MCF 10A (cell line): ENCODE measurements at places on chromosomes 5 and 9. TPM values are rescaled to one million over a fixed set of nuclear protein-coding genes. Genes with fewer than 3 reads are reported as not detected.

GRCh38 chr9:88751781-88752180 is 216.8 kb downstream of the NXNL2 start:
- DNase-seq: no peak

- DNase-seq: peak; percentile 14
Measured at GRCh38 chr9:2787065-2787464, 56.8 kb downstream of the PUM3 start.

WDR38 gene
- not detected in 2 replicates for total RNA-seq

C1QTNF3 gene
- total RNA-seq: 0.49 and 0.64 TPM in 2 replicates

GRCh38 chr5:143159031-143159430 is 244.5 kb downstream of the NR3C1 start:
- no peak for DNase-seq

APBB3 gene
- 22.7 and 28.1 TPM in 2 replicates for total RNA-seq

DAB2 gene
- total RNA-seq: 0.68 and 2.1 TPM in 2 replicates

DNA sequence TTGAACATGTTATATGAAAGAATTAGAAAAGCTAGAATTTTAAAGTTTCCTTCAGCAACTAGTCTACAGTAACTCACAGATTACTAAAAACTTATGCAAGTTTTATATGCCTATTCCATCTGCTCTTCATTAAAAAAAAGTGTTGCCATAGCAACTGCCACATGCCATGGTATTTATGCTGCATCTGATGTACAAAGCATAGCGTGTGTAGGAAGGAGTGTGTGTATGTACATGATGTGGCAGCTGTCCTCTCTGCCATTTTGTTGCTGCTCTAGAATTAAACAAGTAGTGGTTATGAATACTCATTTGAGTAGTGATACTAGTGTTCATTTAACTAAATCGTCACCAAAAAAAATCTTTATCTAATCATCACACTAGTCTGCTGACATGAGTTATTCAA is 593.5 kb downstream of the CETN3 start:
- no peak for DNase-seq

PPIC gene
- total RNA-seq: 45.3 and 65.0 TPM in 2 replicates

DNA sequence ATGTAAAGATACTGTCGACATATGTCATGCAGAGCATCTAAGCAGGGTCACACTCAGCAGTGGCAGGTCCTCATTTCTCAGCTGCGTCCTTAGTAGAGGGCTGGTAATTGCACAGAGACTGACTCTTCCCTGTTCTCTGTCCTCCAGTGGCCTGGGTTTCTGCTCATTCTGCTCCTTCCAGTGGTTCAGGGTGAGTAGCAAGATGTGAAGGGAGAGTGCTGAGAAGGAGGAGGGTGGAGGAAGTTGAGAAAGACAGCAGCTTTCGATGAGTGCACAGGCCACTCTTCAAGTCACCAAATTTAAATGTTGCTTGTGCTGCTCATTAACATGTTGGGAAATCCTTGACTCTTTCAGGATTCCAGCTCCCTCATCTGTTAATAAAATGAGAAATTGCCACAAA is 203.9 kb downstream of the FBXL7 start:
- DNase-seq: no peak

LPAR1 gene
- 0.21 and 0.47 TPM in 2 replicates for total RNA-seq

NMUR2 gene
- not detected in 2 replicates for total RNA-seq

PCDHA1 gene
- total RNA-seq: 0.07 TPM in 1 of 2 replicates, not detected in the other

PCDHB5 gene
- 1.2 and 1.7 TPM in 2 replicates for total RNA-seq

GRCh38 chr5:107821288-107821687 is 150.6 kb upstream of the EFNA5 start:
- no peak for DNase-seq

GPR21 gene
- total RNA-seq: 0.37 TPM in 1 of 2 replicates, not detected in the other

GRCh38 chr9:70143394-70144130 is 99.9 kb downstream of the MAMDC2 start:
- no peak for DNase-seq

- peak; percentile 70 for DNase-seq
Measured at GRCh38 chr9:14205463-14205862, 108.5 kb downstream of the NFIB start.

- DNase-seq: peak; percentile 65
Measured at GRCh38 chr5:131104169-131104808, 60.8 kb downstream of the HINT1 start.

DNA sequence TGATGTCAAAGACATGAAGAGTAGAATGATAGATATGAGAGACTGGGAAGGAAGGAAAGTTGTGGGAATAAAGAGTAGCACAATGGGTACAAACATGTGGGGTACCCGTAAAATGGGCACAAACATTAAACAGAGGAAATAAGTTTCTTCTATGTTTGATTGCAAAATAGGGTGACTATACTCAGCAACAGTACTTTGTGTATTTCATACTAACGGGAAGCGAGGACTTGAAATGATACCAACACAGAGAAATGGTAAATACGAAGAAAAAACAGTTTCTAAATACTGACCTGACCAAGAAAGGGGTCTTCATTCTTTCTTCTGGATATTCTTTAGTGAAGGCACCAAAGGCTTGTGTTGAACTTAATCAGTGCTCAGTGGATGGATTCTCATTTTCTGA is 31.1 kb downstream of the ATP6V0E1 start:
- no peak for DNase-seq

DNA sequence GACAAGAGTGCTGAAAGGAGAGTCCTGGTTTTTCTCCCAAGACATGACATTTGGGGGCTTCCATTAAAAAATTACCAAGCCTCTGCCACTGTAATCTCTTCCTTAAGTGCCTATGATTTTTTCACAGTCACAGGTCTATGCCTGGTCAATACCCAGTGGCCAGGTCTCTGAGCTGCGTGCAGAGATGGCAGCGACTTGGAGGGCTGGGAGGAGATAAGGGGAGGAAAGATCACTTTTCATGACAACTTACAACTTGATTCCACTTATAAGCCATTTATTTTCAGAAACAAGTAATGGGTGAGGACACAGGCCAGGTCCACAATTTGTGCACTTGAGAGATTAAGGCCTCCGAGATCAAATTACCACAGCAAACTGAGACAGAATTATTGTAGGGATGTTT is 1.9 kb upstream of the PCDHAC2 start:
- no peak for DNase-seq

DNA sequence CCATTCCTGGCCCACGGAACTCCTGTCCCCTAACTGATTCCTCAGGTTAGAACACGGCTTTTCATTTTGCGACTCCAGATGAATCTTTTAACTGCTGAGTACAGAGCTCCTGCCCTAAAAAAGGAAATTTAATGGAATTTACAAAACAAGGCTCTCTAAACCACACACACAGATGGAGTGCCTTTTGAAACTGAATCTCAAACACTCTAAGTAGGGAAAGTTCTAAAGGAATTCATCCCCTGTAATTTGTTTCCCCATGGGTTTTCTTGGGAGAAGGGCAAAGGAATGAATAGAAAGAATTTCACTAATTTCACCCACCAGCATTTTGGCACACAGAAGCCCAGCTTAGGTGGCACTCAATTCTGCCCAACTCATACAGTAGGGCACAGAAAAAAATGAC is 106.5 kb downstream of the THBS4 start:
- no peak for DNase-seq

CHSY3 gene
- total RNA-seq: 0.82 and 1.2 TPM in 2 replicates

DNA sequence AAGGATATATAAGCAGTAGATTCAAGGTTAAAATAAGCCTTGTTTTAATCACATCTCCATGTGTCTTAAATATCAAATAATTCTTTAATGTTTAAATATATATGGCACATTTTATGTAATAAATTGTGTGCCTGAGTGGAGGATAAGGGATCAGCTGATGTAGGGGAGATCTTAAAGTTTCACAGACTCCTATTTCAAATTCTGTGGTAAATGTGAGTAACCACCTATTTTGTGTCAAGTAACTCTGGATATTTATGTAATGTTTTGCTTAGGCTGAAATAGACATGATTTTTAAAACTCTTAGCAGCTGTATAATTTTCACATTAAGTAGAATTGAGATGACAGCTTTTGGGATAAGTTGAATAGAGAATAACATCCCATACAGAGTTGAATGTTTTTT is 41.3 kb upstream of the ITGA2 start:
- DNase-seq: no peak

- no peak for DNase-seq
Measured at GRCh38 chr9:117413346-117414219, 1.3 kb downstream of the ASTN2 start.

- no peak for DNase-seq
Measured at GRCh38 chr5:37899037-37899436, 59.2 kb upstream of the GDNF start.

SAXO1 gene
- not detected in 2 replicates for total RNA-seq

EIF4EBP3 gene
- 25.3 and 35.3 TPM in 2 replicates for total RNA-seq

NUTM2G gene
- total RNA-seq: not detected in 2 replicates

SPINK5 gene
- total RNA-seq: 0.96 and 3.1 TPM in 2 replicates

CCNI2 gene
- total RNA-seq: 0.12 and 0.16 TPM in 2 replicates

ESM1 gene
- not detected in 2 replicates for total RNA-seq

GRCh38 chr9:129285979-129286772 is 108.1 kb upstream of the IER5L start:
- no peak for DNase-seq

DNA sequence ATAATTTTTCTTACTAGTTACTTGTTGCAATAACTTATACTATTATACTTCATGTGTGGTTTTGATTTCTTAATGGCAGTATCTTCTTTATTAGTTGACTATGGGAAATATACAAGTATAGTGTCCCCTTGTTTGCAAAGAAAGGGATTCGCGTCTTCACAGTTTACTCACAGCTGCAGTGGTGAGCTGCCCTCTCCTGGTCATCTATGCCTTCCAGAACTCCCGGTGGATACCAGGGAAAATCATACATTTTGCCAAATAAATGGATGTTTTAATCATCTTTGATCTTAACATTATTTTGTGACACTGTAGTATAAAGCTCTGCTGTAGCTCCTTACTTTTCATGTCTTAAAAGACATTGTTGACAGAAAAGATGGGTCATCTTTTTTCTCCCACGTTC is 142.0 kb downstream of the ZCCHC7 start:
- peak; percentile 27 for DNase-seq

- DNase-seq: no peak
Measured at GRCh38 chr5:179192185-179192890, 132.2 kb downstream of the ZNF354C start.

GAS1 gene
- 11.0 and 11.4 TPM in 2 replicates for total RNA-seq

DNA sequence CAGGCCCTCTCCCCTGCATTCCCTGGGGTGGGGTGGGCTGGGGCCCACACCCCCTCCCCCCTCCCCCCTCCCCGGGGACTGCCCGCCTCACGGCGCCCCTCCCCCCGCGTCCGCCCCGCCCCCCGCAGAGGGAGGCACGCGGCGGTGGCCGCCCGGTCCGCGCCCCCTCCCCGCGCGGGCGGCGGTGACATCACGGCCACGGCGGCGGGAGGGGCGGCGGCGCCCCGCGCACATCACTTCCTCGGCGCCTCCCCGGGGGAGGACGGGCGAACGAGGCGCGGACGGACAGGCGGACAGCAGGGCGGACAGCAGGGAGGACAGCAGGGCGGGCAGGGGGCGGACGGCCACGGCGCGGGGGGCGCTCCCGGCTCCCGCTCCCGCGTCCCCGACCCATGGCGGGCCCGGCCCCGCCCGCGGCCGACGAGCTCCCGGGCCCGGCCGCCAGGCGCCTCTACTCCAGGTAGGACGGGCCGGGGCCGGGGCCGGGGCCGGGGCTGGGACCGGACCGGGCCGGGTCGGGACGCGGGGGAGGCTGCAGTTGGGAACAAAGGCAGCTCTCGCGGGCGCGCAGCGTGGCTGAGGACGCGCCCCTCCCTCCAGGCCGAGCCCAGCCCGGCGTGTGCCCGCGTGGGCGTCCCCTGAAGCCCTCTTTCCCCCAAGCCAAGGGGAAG is at the start of gene GPSM1:
Gene GPSM1 (plus strand): TSS at position 236 of the 671 bp plus-strand sequence. CDS start 157 bp downstream, at position 393.
- peak; percentile 19 for DNase-seq

GRCh38 chr9:127567730-127568617 is 44.1 kb upstream of the STXBP1 start:
- DNase-seq: peak; percentile 27

GRCh38 chr5:127804886-127805426 is 101.8 kb downstream of the CCDC192 start:
- peak; percentile 12 for DNase-seq

- DNase-seq: no peak
Measured at GRCh38 chr5:37807015-37807414, 32.8 kb downstream of the GDNF start.

DNA sequence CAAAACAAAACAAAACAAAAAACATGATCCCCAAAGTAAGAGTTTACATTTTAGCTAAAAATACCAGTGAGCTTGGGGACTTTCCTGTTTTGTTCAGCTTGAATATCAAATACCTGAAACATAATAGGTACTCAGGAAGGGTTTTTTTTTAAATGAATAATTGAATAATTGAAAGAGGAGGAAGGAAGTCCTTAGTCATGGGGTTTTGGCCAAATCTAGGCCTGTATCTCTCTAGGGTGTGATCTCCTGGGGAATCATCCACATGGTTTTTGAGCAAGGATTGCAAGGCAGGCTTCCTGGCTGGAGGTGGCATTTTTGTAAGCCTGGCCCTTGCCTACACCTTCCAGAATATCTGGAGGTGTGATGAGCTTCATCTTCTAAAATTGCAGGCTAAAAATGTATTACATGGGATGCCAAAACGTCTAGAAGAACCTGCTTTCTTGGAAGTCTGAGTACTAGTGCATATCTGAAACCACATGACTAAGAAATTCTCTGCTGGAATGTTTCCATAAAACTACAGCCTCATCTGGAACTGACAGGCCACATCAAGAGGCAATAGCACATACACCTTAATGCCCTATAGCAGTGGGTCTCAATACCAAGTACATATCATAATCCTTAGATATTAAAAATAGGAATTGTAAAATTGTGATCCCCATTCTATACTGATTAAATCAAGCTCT is 10.4 kb downstream of the C9 start:
- no peak for DNase-seq

- DNase-seq: peak; percentile 70
Measured at GRCh38 chr9:121686930-121687541, 35.6 kb downstream of the DAB2IP start.

DNA sequence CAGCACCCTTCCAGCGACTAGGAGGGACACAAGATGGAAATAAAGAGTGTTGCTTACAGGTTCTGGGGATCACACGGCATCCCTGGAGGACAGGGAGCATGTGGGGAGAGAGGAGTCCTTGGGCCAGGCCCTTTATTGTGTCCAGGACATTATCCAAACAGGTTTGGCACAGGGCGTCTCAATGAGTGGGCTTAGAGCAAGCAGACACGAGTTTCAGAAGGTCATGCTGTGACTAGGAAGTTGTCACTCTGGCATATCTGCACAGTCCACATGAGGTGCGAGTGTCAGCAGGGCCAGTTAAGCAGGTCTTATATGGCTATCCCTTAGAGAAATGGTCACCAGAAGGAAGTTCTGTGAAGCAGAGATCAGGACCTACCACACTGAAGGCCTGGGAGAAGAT is 174.5 kb upstream of the OTULINL start:
- DNase-seq: no peak

DNA sequence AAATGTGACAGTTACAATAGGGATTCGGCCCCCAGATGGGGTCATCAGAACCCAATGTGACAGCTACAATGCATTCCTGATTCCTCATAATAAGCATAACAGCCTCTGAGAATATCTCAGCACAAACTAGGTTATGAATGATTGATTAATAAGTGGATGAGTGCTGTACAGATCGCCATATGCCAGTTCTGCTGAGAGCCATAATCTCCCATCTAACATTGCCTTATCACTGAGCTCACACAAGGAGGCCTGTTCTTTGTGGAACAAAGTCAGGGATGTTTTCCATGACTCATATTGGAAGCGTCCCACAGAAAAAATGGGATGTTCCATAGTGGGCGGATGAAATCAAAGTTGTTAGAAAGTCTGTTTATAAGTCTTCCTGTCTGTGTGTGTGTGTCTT is 89.6 kb downstream of the KIF4B start:
- DNase-seq: peak; percentile 28

CORO2A gene
- total RNA-seq: 3.4 and 3.9 TPM in 2 replicates
